Osteocyte (in vitro differentiated cells): ENCODE measurements at places on chromosomes 1 and 21.

GRCh38 chr1:212104586-212105325, 69.2 kb downstream of the DTL start:
- no peak for DNase-seq

DNA sequence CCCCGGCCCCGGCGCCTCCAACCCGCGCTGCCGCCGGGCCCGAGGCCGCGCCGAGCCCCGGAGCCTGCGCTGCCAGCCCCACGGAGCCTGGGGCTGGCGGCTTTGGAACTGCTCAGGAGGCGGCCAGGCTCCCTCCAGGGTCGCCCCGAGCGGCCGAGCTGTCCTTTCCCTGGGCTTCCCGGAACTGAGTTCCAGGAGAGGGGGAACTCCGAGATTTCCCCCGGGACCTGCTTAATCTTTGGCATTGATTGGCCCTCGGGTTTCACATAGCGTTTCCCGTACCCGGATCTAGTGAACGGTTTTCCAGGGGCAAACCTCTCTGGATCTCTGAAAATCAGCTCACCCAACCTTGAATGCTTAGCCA, 504 bp downstream of the H6PD start:
- no peak for DNase-seq

DNA sequence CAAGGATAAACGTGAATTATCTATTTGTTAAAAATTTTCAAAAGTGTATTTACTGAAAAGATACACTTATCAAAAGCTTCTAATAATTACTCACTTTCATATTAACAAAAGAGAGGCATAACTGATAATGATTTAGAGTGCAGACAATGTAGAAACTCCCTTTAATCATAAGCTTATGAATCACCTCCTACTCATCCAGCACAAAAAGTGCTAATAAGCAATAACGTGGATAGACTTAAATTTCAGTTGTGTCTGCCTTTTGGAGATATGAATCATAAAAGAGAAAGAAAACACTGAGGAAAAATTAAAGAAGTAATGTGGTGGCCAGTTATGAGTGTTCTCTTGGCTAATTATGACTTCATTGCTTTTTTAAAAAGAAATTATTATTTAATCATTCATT, 827.6 kb upstream of the B3GALT2 start:
- no peak for DNase-seq

DNA sequence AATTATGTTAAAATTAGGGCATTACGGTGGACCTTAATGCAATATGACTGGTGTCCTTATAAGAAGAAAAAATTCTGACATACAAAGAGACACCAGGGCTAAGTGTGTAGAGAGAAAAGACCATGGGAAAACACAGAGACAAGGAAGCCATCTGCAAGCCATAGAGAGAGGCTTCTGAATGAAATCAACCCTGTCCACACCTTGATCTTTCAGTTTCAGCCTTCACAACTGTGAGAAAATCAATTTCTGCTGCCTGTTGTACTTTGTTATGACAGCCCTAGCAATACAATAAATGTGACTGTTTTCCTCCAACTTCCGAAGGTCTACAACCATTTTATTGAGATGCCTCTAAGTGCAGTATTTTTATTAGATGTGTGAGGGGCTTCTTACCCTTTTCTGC, 1407.2 kb downstream of the MRPL39 start:
- no peak for DNase-seq

- DNase-seq, result no peak
These were observed 119.8 kb downstream of the HLCS start for GRCh38 chr21:36846631-36847030.

DNA sequence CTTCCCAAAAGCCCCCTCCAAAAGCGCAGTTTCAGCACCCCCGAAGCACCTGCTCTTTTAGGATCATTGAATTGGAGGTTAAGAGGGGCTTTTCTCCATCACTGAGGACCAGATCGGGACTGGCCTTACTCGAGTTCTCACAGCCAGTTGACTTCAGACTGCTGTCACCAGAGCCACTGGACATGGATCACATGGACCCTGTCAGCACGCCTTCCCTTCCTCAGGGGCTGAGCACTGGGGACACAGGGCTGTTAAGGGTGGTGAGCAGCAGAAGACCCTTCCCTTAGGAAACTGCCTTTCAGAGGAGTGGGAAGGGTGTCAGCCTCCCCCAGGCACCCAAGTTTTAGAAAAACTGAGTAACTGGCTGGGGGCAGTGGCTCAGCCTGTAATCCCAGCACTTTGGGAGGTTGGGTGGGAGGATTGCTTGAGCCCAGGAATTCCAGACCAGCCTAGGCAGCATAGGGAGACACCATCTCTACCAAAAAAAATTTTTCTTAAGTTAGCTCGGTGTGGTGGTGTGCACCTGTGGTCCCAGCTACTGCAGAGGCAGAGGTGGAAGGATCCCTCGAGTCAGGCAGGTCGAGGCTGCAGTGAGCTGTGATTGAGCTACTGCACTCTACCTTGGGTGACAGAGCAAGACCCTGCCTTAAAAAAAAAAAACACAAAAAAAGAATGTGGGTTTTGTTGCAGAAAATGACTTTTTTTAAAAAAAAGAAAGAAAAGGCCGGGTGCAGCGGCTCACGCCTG, 584 bp upstream of the FGR start:
- DNase-seq, result no peak
